Stimulated activated CD8-positive, alpha-beta memory T cell treated with anti-CD3 and anti-CD28 coated beads, Interleukin-4, amount 100 ng/mL, for 4 hours (primary cell): ENCODE measurements at places on chromosomes 2 and 18.

DNA sequence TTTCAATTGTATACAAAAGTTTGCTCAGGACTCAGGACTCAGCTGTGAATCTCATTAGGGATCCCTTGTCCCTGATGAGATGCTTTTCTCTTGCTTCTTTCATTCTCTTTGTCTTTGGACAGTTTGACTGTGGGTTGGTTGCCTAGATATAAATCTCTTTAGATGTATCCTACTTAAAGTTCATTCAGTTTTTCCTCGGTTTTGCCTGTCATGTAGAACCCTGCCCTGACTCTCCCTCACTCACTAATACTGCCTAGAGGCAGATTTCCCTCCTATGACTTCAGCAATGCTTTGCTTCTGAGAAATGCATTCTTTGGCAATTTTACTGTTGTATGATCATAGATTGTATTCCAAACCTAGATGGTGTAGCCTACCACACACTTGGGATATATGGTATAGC lies 421.4 kb upstream of the TCF4 start:
- no peak for DNase-seq

DNA sequence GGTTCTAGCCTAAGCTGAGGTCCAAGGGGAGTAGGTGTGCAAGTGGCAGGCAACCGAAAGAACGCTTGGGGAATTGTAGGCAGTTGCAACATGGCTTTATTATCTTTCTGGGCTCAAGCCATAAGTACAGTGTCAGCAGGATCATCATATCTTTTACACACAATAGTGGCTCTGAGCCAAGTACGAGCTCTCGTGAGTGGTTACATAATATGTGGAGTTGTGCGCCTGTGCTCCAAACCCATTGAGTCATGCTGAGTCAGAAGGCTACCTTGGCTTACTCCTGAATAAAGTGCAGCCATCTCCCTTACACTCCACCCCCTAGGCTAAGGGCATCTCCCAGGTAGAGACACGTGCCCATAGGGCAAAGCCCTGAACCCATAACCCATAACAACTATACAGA lies 233.9 kb downstream of the SATB2 start:
- DNase-seq = no peak

- DNase-seq = no peak
Observed at GRCh38 chr2:151733771-151734672, at the start of gene NEB. Gene NEB (minus strand): TSS chr2:151734476. CDS start chr2:151733156, 1,320 bp downstream.

GRCh38 chr18:23849141-23849540 lies 159.9 kb downstream of the LAMA3 start:
- no peak for DNase-seq

DNA sequence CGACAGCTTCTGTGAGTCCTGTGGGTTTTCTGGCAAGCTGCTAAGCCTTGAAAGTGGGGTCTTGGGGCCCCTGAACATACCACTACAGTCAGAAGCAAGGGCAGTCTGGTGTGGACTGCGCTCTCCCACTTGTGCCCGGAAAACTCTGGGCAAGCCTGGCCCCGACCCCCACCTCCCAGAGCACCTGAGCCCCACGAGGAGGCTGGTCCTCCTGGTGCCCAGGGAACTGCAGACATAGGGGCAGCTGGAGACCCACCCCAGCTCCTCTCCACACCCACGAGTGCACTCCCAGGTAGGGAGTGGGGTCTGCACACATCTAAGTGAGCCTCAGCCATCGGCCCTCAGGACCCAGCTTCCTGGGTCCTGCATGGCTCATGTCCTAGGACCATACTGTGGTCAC lies 16.2 kb upstream of the GPC1 start:
- no peak for DNase-seq
